NAMALWA (cell line): ENCODE measurements at places on chromosomes 5 and 9.

DNA sequence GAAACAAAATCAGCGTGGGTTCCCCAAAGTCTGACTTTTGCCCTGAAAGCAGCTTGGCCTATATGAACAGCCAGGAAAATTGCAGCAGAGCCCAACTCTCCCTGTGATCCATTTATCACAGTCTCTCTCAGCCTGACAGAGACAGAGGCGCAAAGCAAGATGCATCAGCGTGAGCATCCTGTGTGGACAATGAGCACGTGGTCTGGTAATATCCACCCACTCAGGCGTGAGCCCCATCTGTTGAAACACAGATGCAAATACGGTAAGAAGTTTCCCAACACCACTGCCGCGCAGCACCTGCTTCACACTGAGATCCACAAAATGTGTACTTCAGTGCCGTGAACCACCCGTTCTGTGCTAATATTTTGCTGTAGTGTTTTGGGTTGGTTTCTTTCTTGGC, 114.6 kb downstream of the MRPL36 start:
- peak; percentile 85 for DNase-seq

GRCh38 chr9:107705521-107705920, 216.0 kb upstream of the KLF4 start:
- no peak for DNase-seq

DNA sequence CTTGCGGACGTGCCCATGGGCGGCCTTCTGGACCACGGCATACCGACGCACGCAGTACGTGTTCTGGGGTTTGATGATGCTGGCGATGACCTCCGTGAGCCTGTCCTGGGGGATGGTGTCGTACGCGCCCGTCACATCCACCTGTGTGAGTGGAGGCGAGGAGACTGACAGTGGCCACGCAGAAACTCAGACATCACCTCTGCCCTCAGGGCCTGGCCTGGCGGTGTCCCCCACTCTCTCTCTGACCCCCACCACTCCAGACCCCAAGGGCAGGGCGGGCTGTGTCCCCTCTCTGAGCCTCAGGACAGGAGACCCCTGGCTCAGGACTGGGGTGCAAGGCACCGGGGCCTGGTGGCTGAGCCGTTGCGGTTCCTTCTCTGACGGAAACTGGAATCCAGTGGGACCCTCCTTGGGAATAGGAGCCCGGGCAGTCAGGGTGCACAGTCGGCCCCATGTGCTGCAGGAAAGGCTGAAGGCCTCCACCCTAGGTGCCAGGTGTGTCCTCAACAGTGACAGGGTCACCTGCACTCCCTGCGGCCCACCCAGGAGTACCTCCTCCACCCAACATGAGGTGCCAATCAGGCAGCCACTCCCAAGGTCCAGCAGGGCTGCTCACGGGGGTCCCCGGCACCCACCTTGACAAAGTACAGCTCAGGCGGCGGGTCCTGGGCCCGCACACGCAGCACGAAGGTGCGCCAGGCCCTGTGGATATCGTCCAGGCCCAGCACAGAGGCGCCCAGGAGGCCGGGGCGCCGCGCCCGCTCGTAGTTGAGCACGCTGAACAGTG, 16.0 kb downstream of the TERT start:
- DNase-seq, result no peak

DNA sequence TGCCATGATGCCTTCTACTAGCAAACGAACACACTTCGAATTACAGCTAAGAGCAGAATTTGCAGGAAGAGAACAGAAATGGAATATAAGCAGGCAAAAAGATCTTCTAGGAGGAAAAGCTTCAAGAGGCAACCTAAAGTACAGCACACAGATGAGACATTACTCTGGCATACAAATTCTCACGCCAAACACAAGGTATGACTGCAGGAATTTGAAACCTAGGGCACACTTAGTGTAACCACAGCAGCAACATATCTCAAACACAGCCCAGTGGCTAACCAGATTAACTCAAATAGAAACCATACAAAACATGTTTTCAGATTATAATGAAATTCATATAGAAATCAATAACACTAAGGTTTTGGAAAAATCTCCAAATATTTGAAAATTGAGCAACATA, 481.0 kb upstream of the RGMB start:
- no peak for DNase-seq

DNA sequence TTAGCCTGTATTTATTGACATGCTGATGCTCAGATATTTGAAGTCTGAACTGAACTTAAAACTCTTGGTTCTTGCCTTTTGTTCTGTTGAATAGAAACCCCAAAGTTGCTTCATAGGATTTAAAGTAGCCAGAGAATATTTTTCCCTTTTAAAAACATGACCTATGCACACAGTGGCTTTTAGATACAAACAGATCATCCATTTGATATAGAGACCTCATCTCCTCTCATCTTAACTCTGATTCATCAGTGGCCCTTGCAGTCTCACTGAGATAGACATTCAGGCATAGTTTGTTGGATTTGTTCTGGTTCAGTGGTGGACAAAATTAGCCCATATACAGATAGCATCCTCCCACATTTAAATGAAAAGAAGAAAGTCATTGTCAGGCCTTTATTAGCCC, 43.5 kb upstream of the PJA2 start:
- no peak for DNase-seq

- DNase-seq, result no peak
Observed at GRCh38 chr5:178349625-178350353, 117.2 kb upstream of the PHYKPL start.

GRCh38 chr5:173743641-173744343, 127.3 kb upstream of the BOD1 start:
- peak; percentile 73 for DNase-seq

DNA sequence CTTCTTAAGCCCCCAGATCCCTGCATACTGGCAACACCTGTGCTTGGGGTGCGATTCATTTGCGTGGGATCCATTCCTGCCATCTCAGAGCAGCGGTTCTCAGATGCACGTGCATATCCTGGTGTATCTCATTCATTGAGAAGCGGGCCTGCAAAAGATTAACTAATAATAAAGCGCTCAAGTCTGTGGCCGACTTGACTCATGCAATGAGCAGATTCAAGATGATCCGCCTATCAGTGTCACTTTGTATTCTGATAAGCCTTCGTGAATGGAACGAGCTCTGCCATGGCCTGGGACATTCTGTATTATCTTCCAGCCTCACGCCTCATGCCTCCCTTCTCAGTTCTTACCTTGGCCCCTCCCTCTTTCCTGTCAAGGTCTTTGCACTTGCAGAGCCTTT, 22.3 kb downstream of the C1QTNF2 start:
- DNase-seq, result no peak

GRCh38 chr5:139711906-139712224, 63.7 kb downstream of the CXXC5 start:
- DNase-seq, result peak; percentile 32

DNA sequence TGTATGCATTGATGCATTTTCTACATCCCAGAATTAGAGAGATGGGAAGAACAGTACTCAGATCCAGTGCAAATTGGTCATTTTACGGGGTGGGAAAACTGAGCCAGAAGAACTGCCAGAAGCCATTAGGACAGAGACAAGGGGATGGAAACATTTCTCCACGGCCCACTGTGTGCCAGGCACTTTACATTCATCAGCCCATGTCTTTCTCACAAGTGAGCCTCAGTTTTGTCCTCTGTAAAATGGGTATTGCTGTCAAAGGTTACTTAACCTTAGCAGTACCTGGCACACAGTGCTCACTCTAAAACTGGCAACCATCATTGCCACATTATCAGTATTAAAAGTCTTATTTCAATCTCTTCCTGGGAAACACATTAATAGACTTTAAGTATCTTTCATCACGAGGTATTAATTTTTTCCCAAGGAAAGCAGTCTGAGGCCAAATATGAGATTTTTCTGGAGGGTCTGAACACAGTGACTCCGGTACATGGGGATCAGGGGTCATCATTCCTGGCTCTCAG, 5.2 kb downstream of the DUSP1 start:
- DNase-seq, result peak; percentile 47

DNA sequence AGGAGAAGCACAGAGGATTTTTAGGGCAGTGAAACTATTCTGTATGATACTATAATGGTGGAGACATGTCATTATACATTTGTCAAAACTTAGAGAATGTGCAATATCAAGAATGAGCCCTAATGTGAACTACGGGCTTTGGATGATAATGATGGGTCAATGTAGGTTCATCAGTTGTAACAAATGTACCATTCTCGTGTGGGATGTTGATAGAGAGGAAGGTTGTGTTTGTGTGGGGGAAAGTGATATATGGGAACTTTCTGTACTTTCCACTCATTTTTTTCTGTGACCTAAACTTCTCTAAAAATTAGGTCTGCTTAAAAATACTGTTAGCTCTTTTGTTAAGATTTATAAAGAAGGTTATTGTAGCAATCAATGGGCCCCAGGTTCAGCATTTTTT, 138.9 kb downstream of the SPATA31D1 start:
- no peak for DNase-seq

DNA sequence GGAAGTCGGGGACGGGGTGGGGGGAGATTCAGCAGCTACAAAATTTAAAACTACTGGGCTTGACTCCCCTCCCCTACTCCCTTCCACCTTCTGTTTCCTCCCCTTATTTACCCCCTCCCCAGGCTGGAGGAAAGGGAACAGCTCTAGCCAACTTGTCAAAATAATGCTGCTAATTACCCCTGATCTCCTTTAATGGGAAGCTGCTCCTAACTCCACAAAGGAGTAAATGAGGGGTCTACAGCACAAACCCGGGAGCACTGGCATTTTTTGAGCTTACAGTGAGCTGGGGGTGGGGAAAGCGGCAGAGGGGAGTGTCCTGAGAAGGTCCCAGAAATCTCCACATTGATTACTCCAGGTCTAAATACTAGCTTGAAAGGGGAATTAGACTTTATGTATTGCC, 3.1 kb downstream of the PTCH1 start:
- no peak for DNase-seq

GRCh38 chr5:87185838-87186237, 81.8 kb upstream of the RASA1 start:
- DNase-seq, result no peak

GRCh38 chr5:135825373-135826220, 8.9 kb upstream of the SLC25A48 start:
- DNase-seq, result no peak

DNA sequence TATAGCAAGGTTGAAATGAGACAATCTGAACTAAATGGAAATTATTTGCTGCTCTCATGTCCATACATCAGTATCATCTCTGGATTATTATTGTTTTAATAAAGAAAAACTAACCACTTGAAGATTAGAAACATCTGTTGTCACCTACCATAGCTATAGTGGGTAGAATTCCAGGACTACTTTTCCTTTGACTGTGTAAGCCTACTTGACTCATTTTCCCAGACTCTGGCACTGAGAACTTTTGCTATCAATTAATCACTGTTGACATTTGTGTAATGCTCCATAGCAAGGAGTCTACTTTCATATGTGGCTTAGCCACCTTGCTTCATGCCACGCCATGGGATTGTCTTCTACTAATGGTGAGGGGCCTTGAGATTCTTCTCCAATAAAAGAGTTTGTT, 59.9 kb upstream of the ARRDC3 start:
- DNase-seq, result no peak
